ENCODE measurements at places on chromosomes 5 and 9.

- no peak overlapping the region for H3K4me3 ChIP-seq
- H3K27ac ChIP-seq = no peak overlapping the region
- no peaks in the 10 kb centered on the region for H3K36me3 ChIP-seq
- no peak for DNase-seq
Observed at GRCh38 chr5:15702102-15702501, 202.1 kb downstream of the FBXL7 start.

GRCh38 chr5:118611332-118611945, 376.9 kb downstream of the DTWD2 start:
- no peaks in the 10 kb centered on the region for H3K4me1 ChIP-seq
- peaks cover 3% of the 10 kb centered on the region for H3K27me3 ChIP-seq
- peak; percentile 6 for DNase-seq
- H3K27ac ChIP-seq = no peak overlapping the region

DNA sequence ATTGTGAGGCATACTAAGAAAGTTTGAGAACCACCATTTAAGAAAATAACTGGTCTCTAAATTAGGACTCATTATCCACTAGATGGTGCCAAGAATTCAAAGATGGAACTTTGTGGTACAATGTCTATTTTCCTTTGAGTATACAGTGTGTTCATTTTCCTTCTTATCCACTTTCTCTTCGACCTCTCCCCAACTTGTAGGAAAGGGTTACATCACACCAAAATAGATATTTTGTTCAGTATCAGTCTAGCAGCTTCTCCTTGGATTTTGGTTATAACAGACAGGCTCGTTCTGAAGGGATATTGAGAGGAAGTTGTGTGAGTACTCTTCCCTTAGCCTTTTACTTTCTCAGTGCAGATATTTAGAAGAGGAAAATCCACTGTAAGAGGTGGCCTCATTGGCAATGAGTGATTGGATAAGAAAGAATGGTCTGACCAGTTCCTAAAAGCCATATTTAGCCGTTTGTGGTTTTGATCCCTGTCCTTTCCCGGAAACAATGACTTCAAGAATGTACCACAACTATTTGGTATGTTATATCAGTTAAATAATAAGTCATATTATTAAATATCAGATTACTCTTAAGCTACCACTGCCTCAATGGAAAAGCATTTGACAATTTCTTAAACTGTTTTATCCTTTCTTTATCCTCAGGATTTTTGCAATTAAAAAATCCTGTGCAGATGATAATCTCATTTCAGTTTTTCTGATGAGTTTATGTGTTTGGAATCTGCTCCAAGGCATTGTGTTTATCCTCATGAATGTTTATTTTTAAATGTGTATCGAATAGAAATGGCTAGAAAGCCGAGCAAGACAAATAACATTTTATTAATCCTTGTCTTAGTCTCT, 69.0 kb upstream of the GRAMD2B start:
- H3K4me1 ChIP-seq = peaks cover 12% of the 10 kb centered on the region
- no peaks in the 10 kb centered on the region for H3K36me3 ChIP-seq
- H3K27me3 ChIP-seq = no peaks in the 10 kb centered on the region
- no peak for DNase-seq
- peak overlapping the region; percentile 33 for H3K4me3 ChIP-seq

GRCh38 chr5:81779125-81779915, 28.4 kb upstream of the SSBP2 start:
- H3K36me3 ChIP-seq = no peaks in the 10 kb centered on the region
- H3K27ac ChIP-seq = peak overlapping the region; percentile 83
- no peaks in the 10 kb centered on the region for H3K27me3 ChIP-seq
- peaks cover 16% of the 10 kb centered on the region for H3K4me1 ChIP-seq

- DNase-seq = no peak
- H3K4me3 ChIP-seq = no peak overlapping the region
- no peak overlapping the region for H3K27ac ChIP-seq
- no peaks in the 10 kb centered on the region for H3K27me3 ChIP-seq
- no peaks in the 10 kb centered on the region for H3K4me1 ChIP-seq
Observed at GRCh38 chr9:113317777-113318176, 14.6 kb upstream of the RNF183 start.

DNA sequence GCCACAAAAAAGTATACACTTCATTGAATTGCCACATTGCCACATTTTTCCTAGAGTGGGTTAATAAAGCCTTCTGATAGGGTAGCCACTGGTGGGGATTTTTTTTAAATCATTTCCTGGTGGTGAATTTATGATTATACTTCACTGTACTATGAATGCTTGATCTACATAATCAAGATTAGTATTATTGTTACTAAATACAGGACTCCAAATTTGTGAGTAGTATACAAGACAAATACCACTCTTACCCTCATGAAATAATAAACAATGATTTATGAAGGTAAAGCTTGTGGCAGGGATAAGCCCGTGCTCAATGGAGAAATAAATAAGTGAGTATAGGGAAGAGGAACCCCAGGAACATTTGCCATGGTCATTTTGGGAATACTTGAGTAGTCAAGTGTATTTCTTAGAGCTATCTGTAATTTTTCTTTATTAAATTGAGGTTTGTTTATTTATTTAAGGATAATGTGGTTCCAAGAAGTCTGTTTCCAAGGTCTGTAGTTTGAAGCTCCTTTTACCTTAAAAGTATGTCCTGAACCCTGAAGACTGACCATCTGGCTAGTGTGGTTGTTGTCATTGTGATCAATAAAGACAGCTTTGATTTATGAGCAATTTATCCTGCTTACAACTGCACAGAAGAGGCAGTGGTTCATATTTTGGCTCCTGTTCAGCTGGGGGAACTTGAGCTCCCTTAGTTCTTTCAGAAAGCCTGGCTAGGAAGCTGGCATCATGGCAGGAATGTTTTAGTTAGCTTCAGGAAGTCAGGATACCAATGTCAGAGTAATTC, 118.6 kb downstream of the ZSWIM6 start:
- no peaks in the 10 kb centered on the region for H3K27me3 ChIP-seq
- H3K4me3 ChIP-seq = no peak overlapping the region
- peaks cover 9% of the 10 kb centered on the region for H3K4me1 ChIP-seq
- DNase-seq = no peak

DNA sequence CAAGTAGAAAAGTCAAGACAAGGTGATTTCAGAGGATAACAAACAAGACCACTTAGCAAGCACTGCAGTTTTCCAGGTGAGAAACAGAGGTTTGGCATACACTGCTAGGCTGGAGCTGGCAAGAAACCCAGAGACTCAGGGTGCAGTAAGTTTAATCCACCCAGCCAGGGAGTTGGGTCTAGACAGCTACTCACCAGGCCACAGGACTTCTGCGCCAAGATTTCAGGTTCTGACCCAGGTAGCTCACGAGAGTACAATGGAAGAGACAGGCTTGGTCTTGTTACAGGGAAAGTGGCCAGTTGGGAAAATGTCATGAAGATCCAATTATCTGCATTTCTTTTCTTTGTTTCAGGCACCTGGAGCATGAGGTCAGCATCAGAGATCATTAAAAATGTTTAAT, 9.8 kb downstream of the SMIM23 start:
- DNase-seq = no peak
- no peak overlapping the region for H3K4me3 ChIP-seq
- H3K27me3 ChIP-seq = peaks cover 14% of the 10 kb centered on the region
- no peaks in the 10 kb centered on the region for H3K36me3 ChIP-seq
- H3K4me1 ChIP-seq = no peaks in the 10 kb centered on the region

- no peak overlapping the region for H3K27ac ChIP-seq
- peaks cover 56% of the 10 kb centered on the region for H3K4me1 ChIP-seq
- H3K27me3 ChIP-seq = no peaks in the 10 kb centered on the region
- DNase-seq = no peak
- no peak overlapping the region for H3K4me3 ChIP-seq
- peaks cover 22% of the 10 kb centered on the region for H3K36me3 ChIP-seq
Observed at GRCh38 chr5:140262221-140262620, 40.7 kb downstream of the PFDN1 start.

GRCh38 chr9:25310961-25311360, 367.3 kb downstream of the TUSC1 start:
- no peak for DNase-seq
- no peaks in the 10 kb centered on the region for H3K27me3 ChIP-seq
- no peaks in the 10 kb centered on the region for H3K36me3 ChIP-seq

GRCh38 chr5:22693121-22693520, 160.0 kb downstream of the CDH12 start:
- no peak overlapping the region for H3K27ac ChIP-seq
- H3K4me3 ChIP-seq = no peak overlapping the region
- no peaks in the 10 kb centered on the region for H3K4me1 ChIP-seq
- no peaks in the 10 kb centered on the region for H3K36me3 ChIP-seq
- DNase-seq = no peak
- no peaks in the 10 kb centered on the region for H3K27me3 ChIP-seq

- H3K36me3 ChIP-seq = no peaks in the 10 kb centered on the region
- H3K27ac ChIP-seq = no peak overlapping the region
- peaks cover 15% of the 10 kb centered on the region for H3K27me3 ChIP-seq
- no peak for DNase-seq
- no peaks in the 10 kb centered on the region for H3K4me1 ChIP-seq
Observed at GRCh38 chr5:73668017-73668416, 42.0 kb downstream of the ARHGEF28 start.

GRCh38 chr5:120306303-120306702, 157.8 kb upstream of the PRR16 start:
- no peak overlapping the region for H3K27ac ChIP-seq
- H3K36me3 ChIP-seq = no peaks in the 10 kb centered on the region

DNA sequence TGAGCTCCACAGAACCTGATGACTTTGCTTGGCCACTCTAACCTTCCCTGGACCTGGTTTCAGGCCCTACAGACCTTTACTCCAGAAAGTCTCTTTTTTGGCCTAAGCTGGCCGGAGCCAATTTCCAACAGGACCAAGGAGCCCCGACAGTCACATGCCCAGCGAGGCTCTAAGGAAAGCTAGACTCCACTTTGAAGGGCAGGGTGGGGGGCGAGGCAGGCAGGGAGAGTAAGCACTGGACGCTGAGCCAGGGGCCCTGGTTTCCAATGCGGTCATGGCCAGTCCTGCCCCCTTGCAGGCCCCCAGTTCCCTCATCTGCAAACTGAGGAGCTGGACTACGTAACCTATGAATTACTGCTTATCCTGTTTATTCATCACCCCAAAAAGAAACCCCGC, 65.2 kb downstream of the ADAMTS2 start:
- no peak overlapping the region for H3K27ac ChIP-seq
- DNase-seq = no peak
- H3K4me3 ChIP-seq = no peak overlapping the region
- H3K4me1 ChIP-seq = no peaks in the 10 kb centered on the region
- peaks cover 2% of the 10 kb centered on the region for H3K27me3 ChIP-seq

- no peak overlapping the region for H3K27ac ChIP-seq
- DNase-seq = no peak
- no peaks in the 10 kb centered on the region for H3K36me3 ChIP-seq
- H3K4me1 ChIP-seq = no peaks in the 10 kb centered on the region
- H3K4me3 ChIP-seq = no peak overlapping the region
Observed at GRCh38 chr9:13535141-13535540, 255.6 kb upstream of the MPDZ start.

GRCh38 chr9:91407580-91408318, 15.9 kb downstream of the NFIL3 start:
- H3K4me1 ChIP-seq = peaks cover 10% of the 10 kb centered on the region
- peaks cover 3% of the 10 kb centered on the region for H3K27me3 ChIP-seq
- no peak overlapping the region for H3K27ac ChIP-seq
- no peak for DNase-seq
- H3K4me3 ChIP-seq = no peak overlapping the region

DNA sequence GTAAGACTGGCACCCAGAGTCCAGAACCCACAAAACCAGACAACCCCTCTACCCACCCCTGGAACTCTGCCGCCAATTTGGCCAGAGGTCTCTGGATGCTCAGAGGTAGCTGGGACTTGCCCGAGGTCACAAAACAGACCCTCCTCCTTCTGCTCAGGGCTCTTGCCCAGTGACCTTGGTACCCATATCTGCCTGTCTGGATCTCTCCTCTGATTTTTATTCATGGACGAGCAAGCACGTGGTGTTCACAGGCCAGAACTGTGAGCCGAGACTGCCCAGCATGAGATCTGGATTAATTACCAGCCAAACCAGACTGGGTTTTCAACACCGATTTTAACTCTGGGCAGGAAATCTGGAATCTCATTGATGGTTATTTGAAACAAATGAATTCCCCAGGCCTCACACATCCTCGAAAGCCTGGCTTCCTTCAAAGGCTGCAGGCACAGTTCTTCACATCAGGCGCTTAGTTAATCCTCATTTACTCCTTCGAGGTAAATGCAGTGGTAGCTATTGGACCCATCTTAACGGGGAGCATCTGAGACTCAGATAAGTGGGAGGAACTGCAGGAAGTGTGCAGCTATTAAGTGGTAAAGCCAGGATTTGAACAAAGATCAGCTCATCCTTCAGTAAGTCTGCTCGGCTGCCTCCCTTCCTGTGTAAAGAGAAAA, 21.4 kb downstream of the COL27A1 start:
- no peaks in the 10 kb centered on the region for H3K36me3 ChIP-seq
- no peak overlapping the region for H3K4me3 ChIP-seq
- no peak overlapping the region for H3K27ac ChIP-seq

GRCh38 chr5:134051305-134051704, 46.5 kb upstream of the VDAC1 start:
- peak; percentile 65 for DNase-seq
- no peak overlapping the region for H3K4me3 ChIP-seq
- no peak overlapping the region for H3K27ac ChIP-seq
- no peaks in the 10 kb centered on the region for H3K36me3 ChIP-seq
- no peaks in the 10 kb centered on the region for H3K27me3 ChIP-seq

GRCh38 chr9:15423231-15423985, 732 bp downstream of the SNAPC3 start:
- peak overlapping the region; percentile 89 for H3K4me3 ChIP-seq
- H3K36me3 ChIP-seq = peaks cover 24% of the 10 kb centered on the region
- DNase-seq = peak; percentile 30
- H3K27ac ChIP-seq = peak overlapping the region; percentile 78
- H3K4me1 ChIP-seq = peaks cover 29% of the 10 kb centered on the region

DNA sequence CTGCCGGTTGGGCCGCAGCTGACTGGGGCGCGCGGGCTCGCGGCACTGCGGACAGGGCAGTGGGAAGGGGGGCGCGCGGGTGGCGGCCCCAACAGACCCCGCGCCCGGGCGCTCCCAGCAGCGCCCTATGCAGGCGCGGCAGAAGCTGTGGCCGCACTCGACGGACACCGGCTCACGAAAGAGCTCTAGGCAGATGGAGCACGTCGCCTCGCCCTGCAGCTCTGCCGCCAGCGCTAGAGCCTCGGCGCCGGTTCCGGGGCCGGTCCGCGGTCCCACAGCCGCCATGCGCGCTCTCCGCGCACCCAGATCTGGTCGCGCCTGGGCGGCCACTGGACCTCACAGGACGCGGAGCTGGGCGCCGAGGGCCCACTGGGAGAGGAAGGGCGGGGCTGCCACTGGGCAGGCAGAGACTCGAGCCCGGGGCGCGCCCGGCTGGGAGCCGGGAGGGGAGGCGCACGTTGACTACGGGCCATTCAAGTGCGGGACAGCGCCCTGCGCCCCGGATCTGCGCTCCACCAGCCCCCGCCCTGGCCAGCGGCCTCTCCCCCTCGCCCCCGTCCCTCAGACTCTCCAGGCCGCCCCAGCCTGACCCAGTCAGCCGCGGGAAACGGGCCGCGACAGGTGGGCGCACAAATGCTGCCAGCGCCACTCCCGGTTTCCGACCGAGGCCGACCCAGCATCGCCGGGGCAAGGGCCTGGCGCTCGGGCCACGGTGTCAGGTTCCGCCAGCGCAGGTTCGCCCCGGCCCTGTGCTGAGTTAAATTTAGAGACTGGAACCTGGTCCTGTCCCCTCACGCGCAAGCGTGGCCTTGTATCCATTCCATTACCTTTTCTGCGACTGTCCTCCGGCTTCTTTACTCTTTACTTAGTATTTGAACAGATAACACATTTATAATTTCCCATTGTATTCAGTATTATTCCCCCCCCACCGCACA, at the start of gene TRIM7:
Gene TRIM7, minus strand, starts transcription at position 371 of the 935 bp plus-strand sequence. Its CDS starts 86 bp downstream, at position 285.
- peaks cover 10% of the 10 kb centered on the region for H3K36me3 ChIP-seq
- H3K4me3 ChIP-seq = peak within 1 kb of the TSS; percentile 92
- no peak for DNase-seq
- peaks cover 19% of the 10 kb centered on the region for H3K27me3 ChIP-seq
- peaks cover 27% of the 10 kb centered on the region for H3K4me1 ChIP-seq

Measured in activated naive CD4-positive, alpha-beta T cell treated with anti-CD3 and anti-CD28 coated beads for 36 hours (primary cell).